ENCODE measurements at places on chromosomes 1 and 21.

GRCh38 chr1:202155478-202156021, 4.9 kb downstream of the PTPN7 start:
- no peak for DNase-seq

DNA sequence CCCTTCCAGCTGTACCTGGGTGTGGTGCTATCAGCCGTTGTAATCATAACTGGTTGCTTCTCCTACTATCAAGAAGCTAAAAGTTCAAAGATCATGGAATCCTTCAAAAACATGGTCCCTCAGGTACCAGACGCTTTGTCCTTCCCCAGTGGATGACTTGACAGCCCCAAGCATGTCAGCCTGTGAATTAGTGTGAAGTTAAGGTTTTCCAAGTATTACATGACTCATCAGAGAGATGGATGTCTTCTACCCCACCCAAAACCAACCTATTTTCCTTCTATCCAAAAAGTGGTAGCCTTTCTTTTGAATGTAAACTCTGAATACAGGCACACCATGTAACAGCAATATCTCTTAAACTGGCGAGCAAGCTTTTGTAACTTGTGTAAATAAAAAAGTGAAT, 15.1 kb downstream of the ATP1A1 start:
- DNase-seq = no peak

DNA sequence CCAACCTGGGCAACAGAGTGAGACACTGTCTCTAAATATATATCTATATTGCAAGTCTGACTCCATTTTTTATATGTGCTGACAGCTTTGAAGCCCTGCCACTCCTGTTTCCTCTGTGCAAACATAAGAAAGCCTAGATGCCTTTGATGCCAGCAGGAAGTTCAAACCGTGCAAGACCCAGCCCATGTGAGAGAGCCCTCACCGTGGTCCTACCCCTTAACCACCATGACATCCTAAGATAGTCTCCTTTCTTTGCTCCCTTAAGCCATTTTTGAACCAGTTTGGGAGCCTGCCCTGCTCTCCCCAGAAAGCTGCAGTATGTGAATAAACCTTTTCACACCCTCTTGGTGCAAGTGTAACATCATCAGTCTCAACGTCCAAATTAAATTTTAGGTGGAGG, 3.7 kb upstream of the DIPK1A start:
- peak; percentile 83 for DNase-seq

GRCh38 chr21:37737507-37737906, 178.8 kb downstream of the KCNJ6 start:
- DNase-seq = no peak

- no peak for DNase-seq
These were observed 378.2 kb upstream of the KAZN start for GRCh38 chr1:14220324-14220723.

DNA sequence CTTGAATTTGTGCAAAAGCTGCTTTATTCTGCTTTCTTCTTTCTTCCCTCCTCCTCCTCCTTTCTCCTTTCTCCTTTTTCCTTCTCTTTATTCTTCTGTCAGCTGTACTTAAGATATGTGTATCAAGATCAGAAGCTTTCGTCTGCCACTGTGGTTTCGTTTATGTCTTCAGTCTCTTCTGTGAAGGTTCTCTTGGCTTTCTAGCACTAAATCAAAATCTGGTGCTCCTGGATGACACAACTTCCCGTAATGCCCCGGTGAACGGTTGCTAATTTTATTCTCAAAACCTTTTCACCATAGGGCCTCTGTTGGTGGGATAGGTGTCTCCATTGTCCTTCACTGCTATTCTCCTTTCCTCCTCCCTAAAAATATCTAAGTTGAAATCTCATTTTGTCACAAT, 5.0 kb downstream of the ATF6 start:
- DNase-seq = no peak

GRCh38 chr1:48043622-48044021, 46.4 kb upstream of the TRABD2B start:
- no peak for DNase-seq

All from CD8-positive, alpha-beta T cell (primary cell).